ENCODE measurements at places on chromosomes 5 and 9.

GRCh38 chr5:142078221-142078620 lies 30.4 kb upstream of the NDFIP1 start:
- no peak for DNase-seq

DNA sequence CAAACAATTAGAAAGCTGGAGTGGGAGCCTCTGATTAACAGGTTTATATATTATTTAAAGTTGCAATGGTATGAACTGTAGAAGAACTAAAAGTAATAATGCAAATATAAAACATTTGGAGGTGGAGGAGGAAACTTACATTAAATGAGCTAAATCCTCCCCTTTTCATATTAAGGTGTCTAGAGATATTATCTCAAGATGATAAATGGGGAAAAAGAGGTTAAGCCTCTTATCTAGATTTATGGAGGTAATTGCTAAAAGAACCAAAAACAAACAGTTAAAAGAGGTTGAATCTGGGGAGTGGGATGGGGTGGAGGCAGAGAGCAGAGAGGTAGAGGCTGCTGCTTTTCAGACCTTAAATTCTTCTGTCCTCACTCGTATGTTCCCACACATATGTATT lies 147.8 kb upstream of the SLC24A2 start:
- no peak for DNase-seq

GRCh38 chr5:139228201-139228803 lies 30.1 kb upstream of the SIL1 start:
- DNase-seq = no peak

GRCh38 chr9:9791611-9792010 lies 821.2 kb downstream of the PTPRD start:
- no peak for DNase-seq

- DNase-seq = no peak
Measured at GRCh38 chr9:87497604-87498045, at the start of gene DAPK1. TSS of gene DAPK1 (plus strand) at chr9:87497867. CDS start at chr9:87499078, 1,211 bp downstream.

- no peak for DNase-seq
Measured at GRCh38 chr9:27600256-27600655, 27.0 kb upstream of the C9orf72 start.

GRCh38 chr9:129380961-129381401 lies 202.9 kb upstream of the IER5L start:
- DNase-seq = no peak

DNA sequence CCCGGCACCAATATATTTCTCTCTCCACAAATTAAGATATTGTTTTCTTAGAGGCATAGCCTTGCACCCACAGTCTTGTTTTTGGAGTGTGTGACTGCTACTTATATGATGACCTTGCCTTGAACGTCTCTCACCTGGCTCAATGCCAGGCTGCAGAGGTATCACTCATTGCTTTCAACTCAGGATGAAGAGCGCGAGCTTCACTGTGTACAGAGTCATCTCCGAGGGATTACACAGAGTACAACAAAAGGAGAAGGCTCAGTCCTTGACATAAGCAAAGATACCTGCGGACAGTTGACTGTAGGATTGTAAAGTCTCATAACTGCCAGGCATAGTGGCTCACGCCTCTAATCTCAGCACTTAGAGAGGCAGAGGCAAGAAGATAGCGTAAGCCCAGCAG lies 53.8 kb downstream of the CD180 start:
- DNase-seq = no peak

DNA sequence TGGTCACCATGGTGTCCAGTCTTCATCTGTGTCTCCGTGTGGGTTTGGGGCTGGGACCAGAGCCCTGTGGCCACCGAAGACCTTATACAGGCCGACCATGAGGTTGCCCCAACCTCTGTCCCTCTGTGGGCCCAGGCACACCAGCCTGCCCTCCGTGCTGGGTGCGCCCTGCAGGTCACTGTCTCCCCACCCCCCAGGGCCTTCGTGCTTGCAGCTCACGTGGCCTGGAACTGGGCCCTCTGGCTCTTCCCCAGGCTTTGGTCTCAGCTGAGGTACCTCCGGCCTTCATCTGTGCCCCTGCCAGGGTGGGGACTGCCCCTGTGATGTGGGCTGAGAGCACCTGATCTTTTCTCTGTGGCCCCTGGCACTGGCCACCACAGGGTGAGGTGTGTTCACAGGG lies 92.1 kb downstream of the RXRA start:
- DNase-seq = no peak

DNA sequence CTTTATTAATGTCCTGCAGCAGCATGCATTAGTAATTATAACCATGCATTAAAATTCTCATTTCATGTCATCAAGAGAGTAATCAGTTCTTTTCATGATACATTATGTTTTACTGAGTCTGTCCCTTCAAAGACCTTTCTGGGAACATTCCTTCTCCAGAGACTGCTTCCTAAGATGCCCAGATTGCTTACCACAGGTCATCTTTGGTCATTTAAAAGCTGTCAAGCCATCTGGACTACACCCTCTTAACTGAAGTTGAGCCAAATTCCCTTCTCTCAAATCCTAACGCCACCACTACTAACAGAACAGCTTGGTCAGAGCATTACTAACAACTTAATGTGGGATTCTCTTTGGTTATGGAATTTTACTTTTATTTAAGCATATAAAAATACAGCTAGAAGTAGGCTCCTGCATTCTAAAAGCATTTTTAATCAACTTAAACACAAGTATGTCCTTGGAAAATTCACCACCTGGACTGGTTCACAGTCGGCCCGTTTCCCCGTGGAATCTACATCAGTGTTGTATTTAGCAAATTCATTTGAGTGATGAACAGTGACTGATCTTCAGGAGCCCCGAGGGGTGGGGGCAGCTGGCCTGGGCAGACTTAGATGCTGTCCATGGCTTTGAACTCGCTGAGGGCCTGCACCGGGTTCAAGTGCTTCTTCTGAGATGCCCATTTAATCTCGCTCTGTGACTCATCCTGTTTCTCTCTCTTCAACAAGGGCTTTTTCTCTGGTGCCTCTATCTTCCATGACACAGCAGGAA lies 92.8 kb upstream of the CCDC112 start:
- no peak for DNase-seq

DNA sequence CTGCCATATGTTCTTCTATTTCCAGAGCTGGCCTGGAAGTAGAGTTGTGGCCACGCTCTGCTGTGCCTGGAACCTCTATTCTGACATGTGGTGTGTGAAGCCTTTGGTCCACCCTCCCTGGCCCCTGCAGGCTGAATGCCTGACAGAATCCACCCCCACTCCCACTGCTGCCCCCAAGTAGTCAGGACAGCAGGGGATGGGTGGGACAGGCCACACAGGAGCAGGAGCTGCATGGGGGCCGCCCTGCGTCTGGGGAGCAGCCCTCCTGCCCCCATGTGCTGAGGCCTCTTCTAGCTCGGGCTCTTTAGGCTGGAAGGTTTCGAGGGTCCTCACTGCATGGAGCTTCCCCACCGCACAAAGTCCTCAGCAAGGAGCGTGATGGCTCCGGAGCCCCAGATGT lies 32.6 kb upstream of the IRX4 start:
- DNase-seq = no peak

DNA sequence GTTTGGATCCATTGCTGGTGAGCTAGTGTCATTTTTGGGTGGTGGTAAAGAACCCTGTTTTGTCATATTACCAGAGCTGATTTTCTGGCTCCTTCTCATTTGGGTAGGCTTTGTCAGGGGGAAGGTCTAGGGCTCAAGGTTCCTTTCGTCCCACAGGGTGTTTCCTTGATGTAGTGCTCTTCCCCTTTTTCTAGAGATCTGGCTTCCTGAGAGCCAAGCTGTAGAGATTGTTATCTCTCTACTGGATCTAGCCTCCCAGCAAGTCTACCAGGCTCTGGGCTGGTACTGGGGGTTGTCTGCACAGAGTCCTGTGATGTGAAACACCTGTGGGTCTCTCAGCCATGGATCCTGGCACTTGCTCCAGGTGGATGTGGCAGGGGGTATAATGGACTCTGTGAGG lies 145.9 kb downstream of the HINT1 start:
- DNase-seq = no peak

- DNase-seq = no peak
Measured at GRCh38 chr5:68950930-68951329, 142.9 kb upstream of the SLC30A5 start.

- DNase-seq = no peak
Measured at GRCh38 chr9:36039696-36040095, 3.0 kb downstream of the RECK start.

DNA sequence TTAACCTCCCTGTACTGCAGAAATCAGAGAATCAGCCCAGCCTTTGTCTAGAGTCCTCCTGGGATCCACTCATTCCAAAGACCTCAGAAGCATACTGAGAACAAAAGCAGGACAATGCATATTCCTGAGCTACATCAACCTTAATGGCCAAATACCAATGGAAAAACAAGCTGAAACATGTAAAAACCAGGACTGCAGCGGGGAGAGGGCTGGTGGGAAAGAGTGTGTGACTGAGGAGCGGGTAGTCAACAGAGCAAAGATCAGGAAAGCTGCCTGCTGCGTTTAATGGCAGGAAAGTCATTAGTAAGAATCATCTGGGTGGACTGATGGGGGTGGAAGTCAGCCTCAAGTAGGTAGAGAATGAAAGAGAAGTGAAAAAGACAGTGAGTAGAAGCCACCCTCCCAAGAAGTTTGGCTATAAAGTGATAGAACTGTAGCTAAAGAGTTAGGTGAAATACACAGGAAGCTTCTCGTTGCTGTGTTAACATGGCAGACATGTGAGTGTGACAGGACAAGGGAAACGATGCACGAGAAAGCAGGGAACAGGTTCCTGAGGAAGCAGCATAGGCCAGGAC lies 88.1 kb downstream of the OTULIN start:
- no peak for DNase-seq

DNA sequence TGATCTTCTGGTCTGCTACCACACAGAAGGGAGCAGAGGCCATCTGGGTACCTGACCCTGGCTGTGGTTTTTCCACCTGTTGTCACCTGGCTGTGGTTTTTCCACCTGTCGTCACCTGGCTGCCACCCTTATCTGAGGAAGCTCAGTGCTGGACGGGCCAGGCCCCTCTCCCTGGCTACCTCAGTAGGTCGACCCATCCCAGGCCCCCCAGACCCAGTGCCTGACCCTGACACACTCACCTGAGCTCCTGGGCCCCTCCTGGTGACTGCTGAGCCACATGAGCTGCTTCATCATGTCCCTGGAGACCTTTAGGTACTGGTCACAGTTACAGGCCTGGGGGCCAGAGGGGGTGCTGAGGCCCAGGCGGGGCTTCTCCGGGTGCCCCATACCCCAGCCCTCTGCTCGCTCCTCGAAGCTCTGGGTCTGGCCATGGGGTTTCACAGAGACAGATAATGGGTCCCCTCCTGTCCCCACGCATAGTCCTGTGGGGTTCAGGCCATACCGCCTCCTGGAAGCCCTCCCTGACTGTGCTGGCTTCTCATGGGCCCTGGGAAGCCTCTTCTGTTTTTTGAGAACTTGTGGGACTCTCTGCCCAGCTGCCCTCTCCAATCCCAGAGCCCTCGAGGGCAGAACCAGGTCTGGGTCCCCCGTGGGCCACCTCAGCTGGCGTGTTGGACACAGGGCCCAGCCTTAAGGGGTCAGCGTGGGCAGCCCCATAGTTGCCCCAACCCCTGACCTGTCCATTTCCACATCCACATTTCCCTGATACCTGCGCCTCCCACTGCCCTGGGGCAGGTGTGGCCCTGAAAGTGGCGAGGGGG lies 7.5 kb upstream of the NRARP start:
- DNase-seq = no peak

- no peak for DNase-seq
Measured at GRCh38 chr5:174626369-174626920, 97.9 kb upstream of the MSX2 start.

DNA sequence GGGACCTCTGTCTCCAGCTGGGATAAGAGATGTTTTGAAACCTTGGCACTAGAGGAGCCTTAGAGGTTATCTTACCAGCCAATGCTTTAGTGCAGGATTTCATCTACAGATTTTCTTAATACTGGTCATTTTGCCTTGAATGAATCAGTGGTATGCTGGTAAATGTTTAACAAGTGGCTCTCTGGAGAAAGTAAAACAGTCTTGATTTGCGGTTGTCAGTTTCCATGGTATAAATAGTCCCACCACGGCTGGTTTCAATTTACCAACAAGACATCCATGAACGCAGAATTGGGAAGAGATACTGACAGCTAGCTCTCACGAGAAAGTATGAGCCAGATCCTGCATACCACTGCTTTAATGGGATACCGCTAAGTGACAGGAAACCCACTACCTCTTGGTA lies 56.7 kb upstream of the CXCL14 start:
- no peak for DNase-seq

GRCh38 chr5:169798438-169798837 lies 161.4 kb downstream of the DOCK2 start:
- no peak for DNase-seq

GRCh38 chr5:17438027-17438426 lies 60.0 kb upstream of the TAF11L2 start:
- DNase-seq = no peak

DNA sequence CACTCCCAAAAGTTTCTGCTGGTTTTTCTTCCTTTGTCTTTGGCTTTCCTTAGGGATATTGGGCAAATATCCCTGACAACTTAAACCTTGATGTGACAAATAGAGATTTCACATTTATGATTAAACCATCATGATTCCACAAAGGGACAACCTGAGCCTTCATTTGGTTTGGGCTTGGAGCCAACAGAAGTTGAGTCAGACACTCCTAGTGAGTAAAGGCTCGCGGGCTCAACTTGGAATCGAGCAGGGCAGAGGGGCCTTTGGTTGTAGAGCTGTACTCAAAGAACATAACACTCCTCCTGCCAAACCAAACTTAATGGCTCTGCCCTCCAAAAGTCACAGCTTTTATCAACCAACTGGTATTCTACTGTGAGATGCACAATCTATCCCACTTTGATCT lies 290.2 kb upstream of the MAP3K1 start:
- DNase-seq = no peak

DNA sequence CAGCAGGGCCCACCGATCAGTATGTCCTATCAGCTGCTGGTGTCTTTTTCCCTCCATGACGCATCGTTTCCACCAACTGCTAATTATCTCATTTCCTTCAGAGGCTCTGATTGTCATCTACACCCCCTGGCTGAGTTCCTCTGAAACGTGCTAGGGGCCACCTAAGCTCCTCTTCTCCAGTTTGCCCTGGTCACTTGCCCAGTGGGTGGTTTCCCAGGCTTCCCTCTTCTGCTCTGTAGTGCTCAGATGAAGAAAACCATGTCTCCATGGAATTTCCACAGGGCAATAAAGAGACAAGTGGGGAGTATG lies 65.3 kb downstream of the TSTD2 start:
- DNase-seq = no peak

- DNase-seq = no peak
Measured at GRCh38 chr9:97373331-97373730, 38.6 kb upstream of the TDRD7 start.

Data from activated naive CD4-positive, alpha-beta T cell (primary cell).